Pancreas (tissue), 10 donors: ENCODE measurements at places on chromosomes 12 and 14. TPM values are rescaled to one million over a fixed set of nuclear protein-coding genes. Genes with fewer than 3 reads are reported as not detected.

The OR6C2 gene
- not detected for total RNA-seq

DNA sequence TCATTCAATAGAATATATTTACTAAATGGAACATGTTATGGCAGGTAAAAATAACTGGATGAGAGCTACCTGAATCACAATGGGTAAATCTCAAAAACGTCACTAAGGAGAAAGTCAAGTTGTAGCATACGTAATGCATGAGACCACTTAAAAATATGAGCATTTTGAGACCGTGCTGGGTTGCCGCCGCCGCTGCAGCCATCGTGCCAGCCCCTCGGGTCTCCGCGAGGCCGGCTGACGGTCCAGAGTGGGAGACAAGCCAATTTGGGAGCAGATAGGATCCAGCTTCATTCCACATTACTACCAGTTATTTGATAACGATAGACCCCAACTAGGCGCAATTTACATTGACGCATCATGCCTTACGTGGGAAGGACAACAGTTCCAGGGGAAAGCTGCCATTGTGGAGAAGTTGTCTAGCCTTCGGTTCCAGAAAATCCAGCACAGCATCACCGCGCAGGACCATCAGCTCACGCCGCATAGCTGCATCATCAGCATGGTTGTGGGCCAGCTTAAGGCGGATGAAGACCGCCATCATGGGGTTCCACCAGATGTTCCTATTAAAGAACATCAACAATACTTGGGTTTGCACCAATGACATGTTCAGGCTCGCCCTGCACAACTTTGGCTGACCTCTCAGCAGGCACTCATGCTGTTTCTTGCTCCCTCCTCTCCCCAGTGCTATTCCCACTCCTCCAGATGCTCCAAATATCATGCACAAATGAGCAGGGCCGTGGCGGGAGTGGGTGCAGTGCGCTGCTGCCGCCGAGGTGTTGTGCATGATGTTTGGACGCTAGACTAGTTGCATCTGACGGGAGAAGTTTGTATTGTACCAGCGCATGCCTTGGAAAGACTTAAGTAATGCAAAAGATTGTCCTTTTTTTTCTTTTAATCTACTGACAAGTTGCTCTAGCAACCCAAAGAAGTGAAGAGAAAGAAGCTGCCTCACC lies 6.3 kb upstream of the BRMS1L start:
- no peaks in the 10 kb centered on the region for H3K27me3 ChIP-seq
- no peak overlapping the region for H3K4me3 ChIP-seq
- no peaks in the 10 kb centered on the region for H3K36me3 ChIP-seq
- no peak for DNase-seq

The SRGAP1 gene
- 7.0 TPM for total RNA-seq

- no peaks in the 10 kb centered on the region for H3K36me3 ChIP-seq
- no peaks in the 10 kb centered on the region for H3K4me1 ChIP-seq
- no peak for DNase-seq
- no peak overlapping the region for H3K4me3 ChIP-seq
- H3K27me3 ChIP-seq: no peaks in the 10 kb centered on the region
Measured at GRCh38 chr12:20127413-20127812, 240.9 kb upstream of the PDE3A start.

- no peak for DNase-seq
- H3K27ac ChIP-seq: no peak overlapping the region
- H3K36me3 ChIP-seq: no peaks in the 10 kb centered on the region
Measured at GRCh38 chr14:36998686-36999085, 173.7 kb downstream of the SLC25A21 start.

- no peak overlapping the region for H3K4me3 ChIP-seq
- H3K27ac ChIP-seq: no peak overlapping the region
- no peaks in the 10 kb centered on the region for H3K36me3 ChIP-seq
- H3K4me1 ChIP-seq: no peaks in the 10 kb centered on the region
- no peak for DNase-seq
- H3K27me3 ChIP-seq: no peaks in the 10 kb centered on the region
Measured at GRCh38 chr12:14169281-14169680, 187.9 kb upstream of the GRIN2B start.

The BBOF1 gene
- 1.1 TPM for total RNA-seq

GRCh38 chr14:95268350-95268749 lies 51.4 kb downstream of the CLMN start:
- H3K27ac ChIP-seq: no peak overlapping the region
- peaks cover 20% of the 10 kb centered on the region for H3K4me1 ChIP-seq
- H3K4me3 ChIP-seq: no peak overlapping the region
- no peaks in the 10 kb centered on the region for H3K36me3 ChIP-seq

The A2M gene
- 275 TPM for total RNA-seq

- H3K4me3 ChIP-seq: no peak overlapping the region
- no peaks in the 10 kb centered on the region for H3K4me1 ChIP-seq
- H3K36me3 ChIP-seq: no peaks in the 10 kb centered on the region
- no peak for DNase-seq
Measured at GRCh38 chr12:115598871-115599811, 678.4 kb downstream of the MED13L start.

GRCh38 chr14:58597041-58597440 lies 40.7 kb upstream of the DACT1 start:
- H3K27ac ChIP-seq: no peak overlapping the region
- H3K4me1 ChIP-seq: no peaks in the 10 kb centered on the region
- H3K4me3 ChIP-seq: no peak overlapping the region
- no peaks in the 10 kb centered on the region for H3K36me3 ChIP-seq
- H3K27me3 ChIP-seq: no peaks in the 10 kb centered on the region

The L3HYPDH gene
- total RNA-seq: 11.0 TPM

- no peaks in the 10 kb centered on the region for H3K36me3 ChIP-seq
- H3K27ac ChIP-seq: peak overlapping the region; percentile 28
- H3K27me3 ChIP-seq: no peaks in the 10 kb centered on the region
- H3K4me3 ChIP-seq: no peak overlapping the region
Measured at GRCh38 chr12:106022568-106023012, 116.2 kb downstream of the NUAK1 start.

GRCh38 chr12:93990832-93991803 lies 157.3 kb upstream of the PLXNC1 start:
- no peak overlapping the region for H3K27ac ChIP-seq
- no peaks in the 10 kb centered on the region for H3K4me1 ChIP-seq
- H3K4me3 ChIP-seq: no peak overlapping the region
- H3K36me3 ChIP-seq: no peaks in the 10 kb centered on the region
- no peak for DNase-seq

DNA sequence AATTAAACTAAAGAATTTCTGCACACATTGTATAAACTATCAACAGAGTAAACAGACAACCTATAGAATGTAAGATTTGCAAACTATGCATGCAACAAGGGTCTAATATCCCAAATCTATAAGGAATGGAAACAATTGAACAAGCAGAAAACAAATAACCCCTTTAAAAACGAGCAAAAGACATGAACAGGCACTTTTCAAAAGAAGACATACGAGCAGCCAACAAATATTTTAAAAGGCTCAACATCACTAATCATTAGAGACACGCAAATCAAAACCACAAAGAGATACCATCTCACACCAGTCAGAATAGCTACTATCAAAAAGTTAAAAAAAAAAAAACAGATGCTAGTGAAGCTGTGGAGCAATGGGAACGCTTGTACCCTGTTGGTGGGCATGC lies 4.7 kb downstream of the TAS2R13 start:
- H3K27me3 ChIP-seq: no peaks in the 10 kb centered on the region
- no peaks in the 10 kb centered on the region for H3K4me1 ChIP-seq
- no peak overlapping the region for H3K27ac ChIP-seq
- no peak overlapping the region for H3K4me3 ChIP-seq
- no peak for DNase-seq

The SIX1 gene
- total RNA-seq: not detected

The CFAP251 gene
- total RNA-seq: 2.3 TPM

DNA sequence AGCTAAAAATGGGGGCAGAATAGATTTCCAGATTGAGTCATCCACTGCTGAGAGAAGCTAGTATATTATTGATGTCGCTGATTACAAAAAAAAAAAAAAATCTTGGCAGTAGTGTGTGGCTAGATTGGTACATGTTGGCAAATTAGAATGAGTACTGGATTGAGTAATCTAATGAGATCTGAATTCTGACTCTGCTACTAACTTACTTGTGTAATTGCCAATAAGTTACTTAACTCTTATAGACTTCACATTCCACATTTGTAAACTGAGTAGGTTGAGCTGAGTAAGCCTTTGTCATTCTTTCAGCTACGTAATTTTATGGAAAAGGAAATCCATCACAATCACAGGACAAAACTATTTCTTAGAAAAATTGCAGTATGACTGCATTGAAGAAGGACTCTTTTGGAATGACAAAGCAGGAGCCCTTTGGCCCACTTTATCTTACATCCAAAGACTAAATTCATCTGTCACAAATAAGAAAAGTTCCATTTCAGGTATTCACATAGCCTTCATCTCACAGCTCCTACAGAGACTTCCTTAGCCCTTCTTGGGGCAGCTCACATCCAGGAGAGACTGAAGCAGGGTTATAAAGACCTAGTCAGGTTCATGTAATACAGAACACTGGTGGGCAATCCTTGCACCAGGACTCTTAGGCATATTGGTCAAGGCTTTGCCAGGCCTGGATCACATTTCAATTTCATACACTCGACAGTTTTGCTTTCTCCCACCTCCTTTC lies 197.3 kb upstream of the CPNE8 start:
- no peak overlapping the region for H3K4me3 ChIP-seq
- no peaks in the 10 kb centered on the region for H3K4me1 ChIP-seq
- H3K27me3 ChIP-seq: peaks cover 3% of the 10 kb centered on the region
- H3K36me3 ChIP-seq: no peaks in the 10 kb centered on the region
- DNase-seq: no peak
- H3K27ac ChIP-seq: no peak overlapping the region

The CARMIL3 gene
- total RNA-seq: 0.31 TPM

DNA sequence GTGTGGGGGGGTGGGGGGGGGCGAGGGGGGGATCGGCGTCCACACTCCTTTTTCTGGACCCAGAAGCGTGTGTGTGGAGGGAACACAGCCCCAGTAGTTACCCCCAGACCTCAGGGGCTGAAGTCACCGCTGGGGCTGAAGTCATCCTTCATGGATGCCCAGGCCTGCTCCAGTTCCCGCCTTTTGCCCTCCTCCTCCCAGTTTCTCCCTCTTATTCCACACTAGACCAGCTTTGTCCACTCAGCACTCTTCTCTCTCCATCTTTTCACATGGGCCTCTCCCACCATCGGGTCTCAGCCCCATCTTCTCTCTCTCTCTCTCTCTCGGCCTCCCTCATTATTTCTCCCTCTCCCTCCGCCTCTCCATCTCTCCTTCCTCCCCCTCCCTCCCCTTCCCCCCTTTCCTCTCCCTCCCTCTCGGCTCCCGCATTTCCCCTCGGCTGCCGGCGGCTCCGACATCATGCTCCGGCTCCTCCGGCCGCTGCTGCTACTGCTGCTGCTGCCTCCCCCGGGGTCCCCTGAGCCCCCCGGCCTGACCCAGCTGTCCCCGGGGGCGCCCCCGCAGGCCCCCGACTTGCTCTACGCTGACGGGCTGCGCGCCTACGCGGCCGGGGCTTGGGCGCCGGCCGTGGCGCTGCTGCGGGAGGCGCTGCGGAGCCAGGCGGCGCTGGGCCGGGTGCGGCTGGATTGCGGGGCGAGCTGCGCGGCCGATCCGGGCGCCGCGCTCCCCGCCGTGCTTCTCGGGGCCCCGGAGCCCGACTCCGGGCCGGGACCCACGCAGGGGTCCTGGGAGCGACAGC lies at the start of gene P3H3:
TSS of gene P3H3 (plus strand) at position 426 of the 799 bp plus-strand sequence. CDS start at position 460, 34 bp downstream.
- H3K4me1 ChIP-seq: no peaks in the 10 kb centered on the region
- no peaks in the 10 kb centered on the region for H3K36me3 ChIP-seq
- peak; percentile 56 for DNase-seq
- no peaks in the 10 kb centered on the region for H3K27me3 ChIP-seq
- H3K4me3 ChIP-seq: peak within 1 kb of the TSS; percentile 86

The RBP5 gene
- 2.1 TPM for total RNA-seq

The FAM90A1 gene
- total RNA-seq: 1.2 TPM

DNA sequence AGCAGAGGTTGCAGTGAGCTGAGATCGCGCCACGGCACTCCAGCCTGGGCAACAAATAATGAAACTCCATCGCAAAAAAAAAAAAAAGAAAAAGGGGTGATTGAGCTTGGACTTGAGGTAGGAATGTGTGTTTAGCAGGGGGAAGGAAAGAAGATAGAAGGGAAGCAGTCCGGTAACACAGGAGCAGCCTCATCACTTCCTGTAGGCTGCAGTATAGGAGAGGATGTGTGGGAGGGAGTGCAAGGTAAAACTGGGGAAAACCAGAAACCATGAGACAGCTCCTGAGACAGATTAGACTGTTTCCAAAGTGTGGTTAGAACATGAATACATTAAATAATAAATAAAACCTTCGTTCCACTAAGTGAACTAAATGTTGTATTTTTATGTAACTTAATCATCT lies 49.2 kb downstream of the FGD4 start:
- H3K27me3 ChIP-seq: no peaks in the 10 kb centered on the region
- no peak for DNase-seq
- no peak overlapping the region for H3K4me3 ChIP-seq
- H3K36me3 ChIP-seq: no peaks in the 10 kb centered on the region
- peaks cover 9% of the 10 kb centered on the region for H3K4me1 ChIP-seq

The CLSTN3 gene
- 11.9 TPM for total RNA-seq

GRCh38 chr14:59435987-59436386 lies 29.2 kb downstream of the GPR135 start:
- no peak for DNase-seq
- H3K4me3 ChIP-seq: no peak overlapping the region
- H3K27me3 ChIP-seq: no peaks in the 10 kb centered on the region
- H3K36me3 ChIP-seq: no peaks in the 10 kb centered on the region

DNA sequence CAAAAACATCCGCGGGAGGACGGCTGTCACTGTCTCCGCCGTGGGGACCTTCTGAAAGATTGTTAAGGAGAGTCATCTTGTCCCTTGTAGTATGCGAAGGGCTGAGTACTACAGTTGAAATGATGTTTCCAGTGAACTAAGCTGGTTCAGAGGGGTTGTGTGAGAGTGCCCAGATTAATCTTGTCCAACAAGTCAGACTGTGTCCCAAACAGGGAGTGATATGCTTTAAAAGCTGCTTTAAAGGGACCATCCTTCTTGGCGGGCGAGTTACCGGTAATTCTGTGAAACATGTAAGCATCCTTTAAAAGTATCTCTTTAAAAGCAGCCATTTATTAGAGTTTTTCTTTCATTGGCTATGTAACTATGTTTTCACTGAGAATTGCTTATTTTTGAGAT lies 1.1 kb downstream of the WDR20 start:
- H3K4me3 ChIP-seq: peak overlapping the region; percentile 80
- no peak for DNase-seq
- H3K36me3 ChIP-seq: no peaks in the 10 kb centered on the region
- peak overlapping the region; percentile 87 for H3K27ac ChIP-seq
- no peaks in the 10 kb centered on the region for H3K27me3 ChIP-seq

The CLEC2A gene
- total RNA-seq: not detected
